ENCODE measurements at places on chromosomes 6 and 20.

GRCh38 chr6:91865889-91866288 lies 1279.0 kb upstream of the MAP3K7 start:
- DNase-seq: no peak

DNA sequence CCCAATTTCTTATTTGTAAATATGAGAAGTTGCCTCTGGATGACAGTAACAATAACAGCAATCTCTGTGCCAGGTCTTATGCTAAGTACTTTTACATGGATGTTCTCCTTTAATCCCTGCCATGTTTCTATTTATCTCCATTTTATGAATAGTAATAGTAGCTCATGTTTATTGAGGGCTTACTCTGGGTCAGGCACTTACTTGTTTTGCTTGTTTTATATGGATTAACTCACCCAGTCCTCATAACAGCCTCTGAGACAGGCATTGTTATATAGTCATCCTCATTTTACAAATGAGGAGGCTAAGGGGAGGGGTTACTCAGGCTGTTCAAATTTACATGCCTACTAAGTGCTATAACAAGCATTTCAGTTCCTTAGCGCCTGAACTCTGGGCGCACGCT lies 64.3 kb downstream of the ARID1B start:
- no peak for DNase-seq

- DNase-seq: no peak
These were observed 345.8 kb upstream of the PRND start for GRCh38 chr20:4375881-4376280.

DNA sequence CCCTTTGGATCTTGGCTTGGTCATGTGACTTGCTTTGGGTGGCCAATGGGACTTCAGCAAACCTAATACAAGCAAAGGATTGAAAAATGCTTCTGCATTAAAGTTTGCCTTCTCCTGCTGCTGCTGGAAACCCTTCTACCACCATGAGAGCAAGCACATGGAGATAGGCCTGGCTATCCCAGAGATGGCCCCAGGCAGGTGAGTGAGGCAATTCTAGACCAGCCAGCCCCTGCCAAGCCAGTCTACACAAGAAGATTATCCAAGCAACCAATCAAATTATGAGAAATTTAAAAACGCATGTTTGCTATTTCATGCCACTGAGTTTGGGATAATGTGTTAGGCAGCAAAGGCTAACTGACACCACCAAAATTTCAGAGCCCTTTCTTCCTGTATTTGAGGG lies 274.3 kb downstream of the TFAP2C start:
- no peak for DNase-seq

- no peak for DNase-seq
These were observed 162.7 kb downstream of the GRM4 start for GRCh38 chr6:33983109-33983716.

GRCh38 chr20:25044261-25044560 lies 13.7 kb downstream of the ACSS1 start:
- DNase-seq: no peak

DNA sequence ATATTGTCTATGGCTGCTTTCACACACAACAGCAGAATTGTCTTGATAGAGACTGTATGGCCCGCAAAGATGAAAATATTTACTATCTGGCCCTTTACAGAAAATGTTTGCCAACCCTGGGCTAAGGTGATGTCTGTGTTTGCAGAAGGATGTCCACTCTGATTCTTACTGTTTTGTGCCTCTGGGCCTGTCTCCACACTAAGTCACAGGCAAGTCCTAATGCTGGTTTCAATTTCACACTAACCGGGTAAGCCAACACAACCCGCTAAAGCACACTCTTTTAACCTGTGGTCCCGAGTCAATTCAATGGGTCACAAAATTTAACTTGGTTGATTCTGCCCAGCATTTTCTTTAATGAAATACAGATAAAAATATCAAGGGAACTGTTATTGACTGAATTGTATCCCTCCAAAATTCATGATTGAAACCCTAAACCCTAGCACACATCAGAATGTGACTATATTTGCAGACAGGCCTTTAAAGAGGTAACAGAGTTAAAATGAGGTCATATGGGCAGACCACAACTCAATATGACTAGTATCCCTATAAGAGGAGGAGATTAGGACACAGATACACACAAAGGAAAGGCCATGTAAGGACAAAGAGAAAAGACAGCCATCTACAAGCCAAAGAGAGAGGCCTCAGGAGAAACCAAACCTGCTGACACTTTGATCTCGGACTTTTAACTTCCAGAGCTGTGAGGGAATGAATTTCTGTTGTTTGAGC lies 78.4 kb downstream of the FYN start:
- peak; percentile 75 for DNase-seq

GRCh38 chr20:50285376-50286173 lies 94.9 kb downstream of the CEBPB start:
- DNase-seq: peak; percentile 81

- DNase-seq: no peak
These were observed 247.0 kb downstream of the IBTK start for GRCh38 chr6:82000551-82000950.

DNA sequence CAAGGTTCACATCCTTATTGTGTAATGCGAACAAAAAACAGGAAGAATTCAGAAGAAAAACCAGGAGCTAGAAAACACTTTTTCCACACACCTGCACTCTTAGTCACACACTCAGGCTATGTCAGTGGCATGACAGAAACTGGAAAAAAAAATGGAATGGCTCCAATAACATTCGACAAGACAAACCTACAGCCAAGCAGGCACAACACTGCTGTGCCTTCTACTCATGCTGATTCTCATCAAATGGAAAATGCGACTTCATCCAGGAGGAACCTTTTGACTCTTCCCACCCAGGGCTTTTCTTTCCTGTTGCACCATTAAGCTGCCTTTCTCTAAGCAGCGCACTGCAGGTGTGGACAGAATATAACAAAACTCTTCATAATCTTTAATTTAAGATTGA lies 163.2 kb upstream of the BTBD3 start:
- no peak for DNase-seq

DNA sequence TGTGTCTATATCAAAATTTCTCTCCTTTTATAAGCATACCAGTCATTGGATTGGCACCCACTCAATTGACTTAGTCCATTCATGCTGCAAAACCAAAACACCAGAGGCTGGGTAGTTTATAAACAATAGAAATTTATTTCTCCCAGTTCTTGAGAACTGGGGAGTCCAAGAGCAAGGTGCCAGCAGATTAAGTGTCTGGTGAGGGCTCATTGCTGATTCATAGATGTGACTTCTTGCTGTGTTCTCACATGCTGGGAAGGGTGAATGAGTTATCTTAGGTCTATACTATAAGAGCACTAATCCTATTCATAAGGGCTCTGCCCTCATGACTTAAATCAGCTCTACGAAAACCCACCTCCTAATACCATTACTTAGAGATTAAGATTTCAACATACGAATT lies 501.4 kb downstream of the EPM2A start:
- DNase-seq: no peak

DNA sequence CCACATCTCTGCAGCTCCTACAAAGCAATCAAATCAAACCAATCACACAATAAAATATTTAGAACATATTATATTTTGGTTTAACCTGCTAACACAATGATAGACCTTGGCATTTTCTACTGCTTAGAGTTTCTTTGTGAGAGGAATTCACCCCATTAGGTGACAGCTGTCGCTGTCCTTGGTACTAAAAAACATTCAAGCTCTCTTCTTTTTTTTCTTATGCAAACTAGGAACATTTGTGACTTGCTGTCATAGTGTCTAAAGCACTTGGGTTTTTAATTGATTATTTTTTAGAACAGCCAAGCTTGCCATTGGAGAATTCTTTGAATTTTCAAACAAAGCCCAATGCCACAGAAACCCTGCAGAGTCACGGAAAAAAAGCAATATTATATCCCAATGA lies 46.4 kb downstream of the CNR1 start:
- no peak for DNase-seq

DNA sequence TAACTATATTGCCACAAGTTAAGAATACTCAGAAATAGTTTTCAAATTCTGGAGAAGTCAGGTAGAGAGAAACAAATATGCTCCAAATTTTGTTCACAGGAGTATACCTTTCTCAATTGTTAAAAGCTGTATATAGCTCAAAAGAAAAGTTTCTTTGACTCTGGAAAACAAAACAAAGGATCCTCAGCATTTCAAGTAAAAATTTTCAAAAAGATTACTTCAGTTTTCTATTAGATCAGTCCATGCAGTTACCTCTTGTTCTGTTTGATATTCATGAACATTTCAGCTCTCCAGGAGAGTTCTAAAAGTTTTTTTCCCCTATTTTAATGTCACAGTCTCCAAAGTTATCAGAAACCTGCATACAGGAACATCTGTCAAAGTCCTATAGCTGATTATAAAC lies 30.4 kb upstream of the ENTPD6 start:
- no peak for DNase-seq

DNA sequence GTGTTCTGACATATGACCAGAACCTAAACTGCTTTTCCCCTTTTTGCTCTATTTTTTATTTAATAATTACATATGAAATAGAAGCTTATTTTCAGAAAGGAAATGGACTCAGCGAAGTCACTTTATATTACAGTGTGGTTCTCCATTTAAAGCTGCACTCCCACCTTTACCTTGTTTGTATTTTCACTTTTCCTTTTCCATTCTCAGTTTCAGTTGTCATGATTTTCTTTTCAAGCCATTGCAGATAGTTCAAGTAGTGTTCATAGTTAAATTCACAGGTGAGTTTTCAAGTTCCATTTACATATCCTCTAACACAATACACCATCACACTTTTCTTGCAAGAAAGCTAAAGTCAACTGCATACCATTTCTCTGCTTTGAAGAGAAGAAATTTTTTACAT lies 400.2 kb downstream of the HACE1 start:
- DNase-seq: no peak

- DNase-seq: no peak
These were observed 574.4 kb upstream of the MAP3K7 start for GRCh38 chr6:91161246-91161645.

- DNase-seq: peak; percentile 16
These were observed 1.2 kb downstream of the TPD52L1 start for GRCh38 chr6:125154761-125155135.

DNA sequence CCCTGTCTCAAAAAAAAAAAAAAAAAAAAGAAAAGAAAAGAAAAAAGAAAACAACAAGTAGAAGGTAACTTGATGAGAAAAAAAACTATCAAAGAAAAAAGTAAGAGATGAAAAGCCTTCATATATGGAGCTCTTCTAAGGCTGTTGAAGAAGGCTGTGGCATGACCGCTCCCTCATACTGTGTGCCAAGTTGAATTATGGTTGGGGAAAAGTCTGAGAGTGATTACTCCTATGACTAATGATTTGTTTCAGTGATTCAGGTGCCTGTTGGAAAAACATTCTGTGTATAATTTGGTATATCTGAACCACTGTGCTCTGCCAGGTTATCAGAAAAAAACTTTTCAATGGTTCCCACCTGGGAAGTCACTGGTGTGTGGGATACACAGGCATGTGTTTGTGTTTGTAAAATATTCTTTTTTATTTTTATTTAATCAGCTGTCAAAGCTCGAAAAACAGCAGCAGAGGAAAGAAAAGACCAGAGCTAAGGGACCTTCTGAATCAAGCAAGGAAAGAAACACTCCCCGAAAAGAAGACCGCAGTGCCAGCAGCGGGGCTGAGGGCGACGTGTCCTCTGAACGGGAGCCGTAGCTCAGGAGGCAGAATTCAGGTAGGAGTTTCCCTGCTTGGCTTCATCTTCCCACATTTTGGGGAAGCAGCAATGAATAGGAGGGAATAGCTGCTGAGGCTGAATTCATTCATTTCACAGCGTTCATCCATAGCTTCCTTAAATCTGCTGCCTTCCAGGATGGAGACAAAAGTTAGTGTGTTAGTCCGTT lies 69.7 kb upstream of the SCP2D1 start:
- no peak for DNase-seq

GRCh38 chr20:55714736-55715135 lies 290.6 kb downstream of the CBLN4 start:
- no peak for DNase-seq

DNA sequence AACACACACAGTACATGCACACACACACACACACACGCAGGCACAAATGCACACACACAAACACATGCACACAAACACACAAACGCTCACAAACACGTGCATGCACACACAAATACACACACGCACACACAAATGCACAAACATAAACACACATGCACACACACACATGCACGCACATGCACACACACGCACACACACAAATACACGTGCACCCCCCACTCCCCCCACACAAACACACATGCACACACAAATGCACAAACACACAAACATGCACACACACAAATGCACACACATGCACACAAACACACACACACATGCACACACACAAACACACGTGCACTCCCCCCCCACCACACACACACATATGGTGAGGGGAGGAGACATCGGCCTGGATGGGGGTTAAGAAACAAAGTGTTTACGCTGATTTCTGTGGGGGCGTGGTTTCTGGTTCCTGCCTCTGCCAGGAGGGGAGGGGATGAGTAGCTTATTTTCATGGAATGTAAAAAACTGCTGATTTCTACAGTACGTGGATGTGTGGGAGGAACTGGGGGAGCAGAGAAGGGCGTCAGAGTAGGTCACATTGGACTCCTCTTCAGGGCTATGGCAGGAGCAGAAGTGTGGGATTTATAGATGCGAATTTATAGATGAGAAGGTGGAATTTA lies 607.2 kb downstream of the QKI start:
- DNase-seq: no peak

DNA sequence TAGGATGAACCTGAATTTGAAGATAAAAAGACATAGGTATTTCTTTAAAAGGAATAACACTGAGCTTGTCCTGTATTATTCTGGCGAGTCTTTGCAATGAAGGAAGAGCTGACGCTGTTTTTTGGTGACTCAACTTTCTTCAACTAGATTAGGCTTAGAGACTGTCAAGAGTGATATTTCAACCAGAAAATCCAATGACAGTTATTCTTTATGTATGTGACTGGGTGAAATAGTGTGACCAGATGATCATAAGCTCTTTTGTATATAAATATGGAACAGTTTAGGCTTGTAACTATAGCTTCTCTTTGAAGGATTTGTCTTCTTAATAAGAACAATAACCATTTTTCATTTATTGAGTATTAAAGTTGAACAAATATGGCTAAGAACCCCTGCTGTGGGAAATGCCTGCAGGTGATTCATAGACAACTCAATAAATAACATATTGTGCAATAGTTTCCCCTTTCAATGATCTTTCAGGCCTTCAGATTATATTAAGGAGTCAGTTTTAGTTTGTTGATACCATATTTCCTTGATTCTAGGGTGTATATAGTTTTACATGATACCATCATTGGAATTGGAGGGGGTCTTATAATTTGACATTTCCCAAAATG lies 265.6 kb upstream of the JAG1 start:
- DNase-seq: no peak
